ENCODE measurements at places on chromosomes 1 and 21. TPM values are rescaled to one million over a fixed set of nuclear protein-coding genes. Genes with fewer than 3 reads are reported as not detected.

DNA sequence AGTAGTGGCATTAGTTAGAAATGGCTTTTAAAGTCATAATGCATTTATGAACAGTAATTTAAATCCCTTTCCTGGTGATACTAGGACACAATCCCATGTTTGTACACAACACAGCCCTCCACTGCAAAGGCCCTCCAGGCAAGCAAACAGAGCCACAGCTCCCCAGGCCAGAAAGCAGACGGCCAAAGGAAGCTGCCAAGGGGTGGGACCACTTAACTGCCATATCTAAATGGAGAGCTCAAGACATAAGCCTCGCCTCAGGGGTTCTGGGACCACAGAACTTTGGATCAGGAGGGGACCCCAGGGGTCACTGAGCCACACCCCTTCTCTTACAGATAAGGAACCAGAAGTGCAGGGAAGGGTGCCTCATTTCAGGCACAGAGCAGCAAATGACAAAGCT is 189.7 kb downstream of the KCNH1 start:
- DNase-seq, result no peak

DNA sequence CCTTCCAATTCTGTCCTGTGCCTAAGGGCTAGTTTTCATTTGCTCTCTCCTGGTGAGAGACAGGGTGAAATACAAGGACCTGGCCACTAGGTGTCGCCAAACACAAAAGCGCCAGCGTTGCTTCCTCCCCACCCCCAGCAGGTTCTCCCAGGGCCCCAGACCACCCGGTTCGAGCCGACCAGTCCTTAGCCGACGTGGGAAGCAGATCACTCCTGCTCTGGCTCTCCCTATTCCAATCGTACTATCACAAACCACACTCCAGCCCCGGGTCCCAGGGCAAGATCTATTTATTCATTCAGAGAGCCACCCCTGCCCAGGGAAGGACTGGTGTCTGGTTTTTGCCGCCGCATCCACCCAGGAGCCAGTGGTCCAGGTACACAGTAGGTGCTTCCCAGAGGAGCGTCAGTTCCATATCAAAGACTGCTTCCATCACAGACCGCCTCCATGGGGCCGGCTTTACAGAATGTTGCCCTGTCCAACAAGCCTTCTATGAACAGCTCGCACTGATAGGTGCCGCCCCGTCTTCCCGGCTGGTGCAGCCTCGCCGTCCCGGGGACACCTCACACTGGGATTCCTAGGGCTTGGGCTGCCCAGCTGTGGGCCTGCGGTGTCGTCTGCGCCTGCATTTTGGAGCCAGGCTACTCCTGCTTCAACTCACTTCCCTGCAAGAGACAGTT is 35.0 kb downstream of the CTNNBIP1 start:
- peak; percentile 74 for DNase-seq

- DNase-seq, result no peak
Measured at GRCh38 chr21:18147678-18148077, 97.0 kb upstream of the CHODL start.

- no peak for DNase-seq
Measured at GRCh38 chr1:238492271-238492670, 601.5 kb upstream of the ZP4 start.

- DNase-seq, result peak; percentile 71
Measured at GRCh38 chr1:201916649-201917249, 28.1 kb downstream of the SHISA4 start.

- no peak for DNase-seq
Measured at GRCh38 chr1:44661781-44662682, 12.2 kb downstream of the TMEM53 start.

- no peak for DNase-seq
Measured at GRCh38 chr21:42112857-42113256, 41.7 kb downstream of the UMODL1 start.

GRCh38 chr1:44138239-44138638 is 3.2 kb downstream of the KLF18 start:
- DNase-seq, result no peak

DNA sequence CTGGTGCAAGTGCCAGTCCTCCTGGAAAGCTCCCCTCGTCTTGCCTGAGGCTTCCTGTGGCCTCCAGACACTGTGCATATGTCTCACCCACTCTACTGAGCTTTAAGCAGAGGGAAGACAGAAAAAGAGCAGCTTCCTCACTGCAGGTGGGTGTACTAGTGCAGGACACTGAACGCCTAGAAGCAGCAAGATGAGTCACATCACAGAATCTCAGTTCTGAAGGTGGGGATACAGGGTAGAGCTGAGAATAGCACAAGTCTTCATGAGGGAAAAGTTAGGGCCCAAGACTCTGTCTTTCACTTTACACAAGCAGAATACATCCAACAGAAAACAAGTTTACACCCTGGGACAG is 37.4 kb downstream of the PCAT6 start:
- no peak for DNase-seq

DNA sequence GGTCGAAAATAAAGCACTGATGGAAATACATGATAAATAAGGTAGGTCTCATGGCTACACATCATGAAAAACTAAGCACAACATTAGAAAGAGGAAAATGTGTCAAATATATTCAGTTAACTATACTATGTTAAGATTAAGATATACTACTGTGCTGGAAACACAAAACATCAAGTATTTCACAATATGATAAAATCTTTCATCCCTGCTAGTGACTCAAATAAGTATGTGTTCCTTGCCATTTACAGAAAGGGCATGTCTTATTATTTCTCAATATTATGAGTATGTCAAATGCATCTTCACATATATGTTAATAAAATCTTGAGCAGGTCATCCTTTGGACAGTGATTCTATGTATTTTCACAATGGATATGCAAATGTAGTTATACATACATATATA is 1260.1 kb upstream of the ADGRL2 start:
- DNase-seq, result no peak

DNA sequence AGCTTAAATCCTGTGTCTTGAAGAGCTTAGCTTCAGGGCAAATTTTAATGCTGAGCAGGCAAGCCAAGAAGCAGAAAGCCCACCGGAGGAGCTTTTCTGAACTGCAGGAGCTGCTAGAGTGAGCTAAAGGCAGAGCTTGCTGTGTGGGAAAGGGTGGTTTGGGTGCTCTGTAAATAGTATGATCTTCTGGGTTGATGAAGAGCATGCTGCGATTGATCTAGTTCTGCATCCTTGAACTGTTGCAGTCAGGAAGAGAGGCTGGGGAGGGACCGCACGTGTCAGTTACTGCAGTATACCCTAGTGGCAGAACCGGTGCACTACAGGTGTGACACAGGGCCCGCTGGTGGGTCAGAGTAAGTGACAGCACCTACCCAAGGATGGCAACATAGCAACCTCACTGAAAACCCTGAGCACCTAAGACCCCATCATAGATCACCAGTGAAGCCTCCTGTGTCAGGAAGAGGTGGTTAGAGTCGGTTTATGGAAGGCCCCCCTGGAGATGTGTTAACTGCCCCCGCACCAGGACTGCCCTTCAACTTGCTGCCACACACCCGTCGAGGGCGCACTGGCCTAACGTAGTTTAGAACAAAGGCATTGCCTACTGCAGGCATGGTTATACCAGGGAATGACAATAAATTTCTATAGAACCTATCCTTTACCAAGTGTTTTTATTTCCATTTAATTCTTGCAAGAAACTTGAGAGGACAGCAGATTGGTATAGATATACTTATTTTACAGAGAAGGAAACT is 146.0 kb upstream of the KIAA0040 start:
- DNase-seq, result peak; percentile 27

- no peak for DNase-seq
Measured at GRCh38 chr1:185610954-185611353, 123.2 kb upstream of the HMCN1 start.

GRCh38 chr1:14539953-14540563 is 58.4 kb upstream of the KAZN start:
- no peak for DNase-seq

- DNase-seq, result peak; percentile 28
Measured at GRCh38 chr1:114154963-114155322, 1.3 kb upstream of the SYT6 start.

DNA sequence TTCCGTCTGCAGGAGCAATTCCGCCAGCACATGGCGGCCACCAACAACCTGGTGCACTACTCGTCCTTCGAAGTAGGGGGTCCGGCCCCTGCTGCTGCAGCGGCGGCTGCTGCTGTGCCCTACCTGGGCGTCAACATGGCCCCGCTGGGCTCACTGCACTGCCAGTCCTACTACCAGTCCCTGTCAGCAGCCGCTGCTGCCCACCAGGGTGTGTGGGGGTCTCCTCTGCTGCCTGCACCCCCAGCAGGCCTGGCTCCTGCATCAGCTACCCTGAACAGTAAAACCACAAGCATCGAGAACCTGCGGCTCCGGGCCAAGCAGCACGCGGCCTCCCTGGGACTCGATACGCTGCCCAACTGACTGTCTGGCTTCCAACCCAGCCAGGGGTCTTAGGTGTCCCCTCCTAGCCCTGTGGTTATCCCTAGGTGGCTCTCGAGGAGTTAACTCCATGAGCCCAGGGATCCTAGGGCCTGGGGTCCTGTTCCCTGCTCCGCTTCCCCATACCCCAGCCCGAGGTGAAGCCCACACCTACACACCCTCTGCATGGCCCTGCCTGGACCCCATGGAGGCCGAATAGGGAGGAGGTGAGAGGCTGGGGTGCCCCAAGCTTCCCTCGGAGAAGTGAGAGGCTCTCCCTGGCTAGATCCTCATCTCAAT is 22.6 kb downstream of the DMBX1 start:
- DNase-seq, result no peak

THEM5 gene
- not detected for total RNA-seq

TSTD1 gene
- total RNA-seq, result 90.8 TPM

PIK3CD gene
- total RNA-seq, result 3.3 TPM

PGLYRP4 gene
- not detected for total RNA-seq

Data from body of pancreas (tissue), 4 donors.